ENCODE measurements at places on chromosomes 6 and 20.

DNA sequence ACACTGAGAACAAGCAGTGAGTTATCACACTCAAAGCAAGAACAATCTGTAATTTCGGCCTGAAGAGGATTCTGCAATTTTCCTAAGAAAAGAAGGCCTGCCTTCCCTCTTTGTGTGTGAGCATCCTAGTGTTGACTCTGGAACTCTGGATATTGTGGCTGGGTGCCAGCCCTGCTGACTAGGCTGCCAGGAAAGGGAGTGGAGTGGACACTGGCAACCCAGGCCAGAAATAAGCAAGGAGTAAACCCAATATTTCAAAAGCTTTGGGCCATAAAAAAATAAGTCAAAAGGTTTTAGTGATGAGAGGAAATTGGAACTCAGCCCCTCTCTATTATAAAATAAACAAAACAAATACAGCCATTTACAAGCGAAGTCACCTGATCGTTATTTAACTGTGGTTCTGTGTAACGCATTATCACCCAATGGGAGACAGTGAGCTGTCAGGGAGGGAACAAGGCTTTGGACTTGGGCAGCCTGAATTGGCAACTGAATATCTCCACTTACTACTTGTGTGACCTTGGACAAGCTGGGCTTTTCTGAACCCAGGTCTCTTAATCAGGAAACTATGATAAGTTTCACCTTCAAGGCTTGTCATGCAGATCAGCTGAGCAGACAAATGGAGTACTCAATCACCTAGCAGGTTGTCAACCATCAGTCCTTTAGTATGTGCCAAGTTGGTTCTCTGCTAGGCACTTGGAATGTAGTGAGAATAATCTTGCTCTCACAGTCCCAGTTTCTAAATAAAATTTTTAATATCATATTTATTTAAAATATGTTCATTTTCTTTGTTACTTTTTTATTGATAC, 196.2 kb downstream of the PAX1 start:
- DNase-seq: no peak

DNA sequence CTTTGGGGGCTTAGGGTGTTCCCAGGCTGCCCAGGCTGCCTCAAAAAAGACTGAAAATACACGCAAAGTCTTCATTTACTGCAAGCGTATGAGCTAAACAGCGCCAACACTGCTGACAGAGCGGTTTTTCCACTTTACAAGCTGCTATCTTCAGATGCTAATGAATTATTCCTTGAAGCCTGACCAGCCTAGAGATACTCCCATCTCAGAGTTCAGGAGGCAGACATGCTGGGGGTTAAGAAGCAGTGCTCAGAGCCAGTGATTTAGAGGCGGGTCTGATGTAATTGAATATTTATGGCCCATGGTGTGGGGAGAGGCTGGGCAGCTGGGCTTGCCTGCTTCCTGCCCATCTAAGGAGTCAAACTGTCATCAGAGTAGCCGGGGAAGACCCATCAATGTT, 241.4 kb downstream of the SLC24A3 start:
- no peak for DNase-seq

DNA sequence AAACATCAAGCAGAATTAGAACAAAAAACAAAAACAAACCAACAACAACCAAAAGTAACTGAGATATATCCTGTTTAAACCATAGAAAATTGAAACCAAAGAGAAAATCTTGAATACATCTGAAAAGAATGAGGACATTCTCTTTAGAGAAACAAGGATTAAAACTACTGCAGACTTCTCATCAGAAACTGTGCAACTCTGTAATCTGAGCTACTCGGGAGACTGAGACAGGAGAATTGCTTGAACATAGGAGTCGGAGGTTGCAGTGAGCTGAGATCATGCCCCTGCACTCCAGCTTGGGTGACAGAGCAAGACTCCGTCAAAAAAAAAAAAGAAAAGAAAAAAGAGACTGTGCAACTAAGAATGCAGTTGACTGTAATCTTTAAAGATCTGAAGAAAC, 153.4 kb downstream of the SYNDIG1 start:
- DNase-seq: no peak

DNA sequence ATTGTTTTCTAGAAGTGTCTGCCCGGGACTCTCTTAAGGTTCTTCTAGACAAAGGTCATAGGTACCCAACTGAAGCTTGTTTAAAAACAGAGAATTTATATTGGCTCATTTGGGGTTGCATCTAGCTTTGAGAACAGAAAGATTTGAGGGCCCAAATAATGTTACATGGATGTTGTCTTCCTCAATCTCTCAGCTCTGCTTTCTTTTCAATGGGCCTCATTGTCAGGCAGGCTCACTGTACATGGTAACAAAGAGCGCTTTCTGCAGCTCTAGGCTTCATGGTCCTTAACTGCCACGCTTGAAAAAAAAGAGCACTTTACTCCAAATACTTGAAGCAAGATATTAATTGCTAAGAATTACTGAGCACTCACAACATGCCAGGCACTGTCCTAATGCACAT, 22.2 kb downstream of the NHLRC1 start:
- no peak for DNase-seq

- DNase-seq: no peak
Observed at GRCh38 chr6:137739544-137739943, 127.5 kb upstream of the TNFAIP3 start.

GRCh38 chr6:35213298-35213791, 411 bp upstream of the SCUBE3 start:
- no peak for DNase-seq

DNA sequence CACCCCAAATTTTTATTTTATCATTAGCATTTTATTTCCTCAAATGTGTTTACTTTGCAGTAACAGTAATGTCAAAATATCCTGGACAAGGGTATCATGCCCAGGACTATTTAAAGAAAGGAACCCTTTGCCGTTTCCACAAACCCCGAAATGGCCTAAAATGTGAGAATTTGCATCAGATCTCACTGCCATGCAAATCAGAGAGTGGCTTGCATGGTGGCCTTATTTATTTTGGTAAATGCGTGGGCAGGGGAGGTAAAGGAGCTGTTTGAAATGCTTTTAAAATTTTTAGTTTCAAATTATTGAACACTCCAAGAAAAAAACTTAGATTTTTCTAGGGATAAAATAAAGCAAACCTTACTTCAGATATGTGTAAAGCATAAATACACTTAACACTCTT, 43.8 kb downstream of the ADAT2 start:
- DNase-seq: no peak

- DNase-seq: no peak
Observed at GRCh38 chr20:24648481-24648880, 179.1 kb downstream of the SYNDIG1 start.

- DNase-seq: no peak
Observed at GRCh38 chr6:15255481-15255880, 9.6 kb downstream of the JARID2 start.

DNA sequence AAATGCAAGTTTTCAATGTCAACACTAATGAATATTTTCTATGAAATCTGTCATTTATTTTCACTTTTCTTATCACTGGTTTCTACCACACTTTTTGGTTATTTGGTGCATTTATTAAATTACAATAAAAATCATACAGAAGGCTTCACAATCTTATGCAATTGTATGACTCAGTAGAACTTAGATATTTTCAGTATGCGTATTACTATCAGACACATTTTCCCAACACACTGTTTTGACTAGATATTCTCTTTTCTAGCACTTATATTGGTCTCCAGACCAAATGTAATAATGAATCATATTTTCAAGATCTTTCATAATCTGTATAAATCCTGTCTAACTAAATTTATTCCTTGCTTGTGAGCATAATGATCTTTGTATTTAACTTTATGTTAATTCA, 74.1 kb downstream of the FAM83B start:
- DNase-seq: no peak
